Neuronal stem cell (in vitro differentiated cells): ENCODE measurements at places on chromosomes 2 and 18.

GRCh38 chr2:189466656-189467055 is 25.4 kb downstream of the WDR75 start:
- no peak for DNase-seq

- DNase-seq: no peak
Measured at GRCh38 chr18:57083485-57083884, 63.4 kb upstream of the BOD1L2 start.

DNA sequence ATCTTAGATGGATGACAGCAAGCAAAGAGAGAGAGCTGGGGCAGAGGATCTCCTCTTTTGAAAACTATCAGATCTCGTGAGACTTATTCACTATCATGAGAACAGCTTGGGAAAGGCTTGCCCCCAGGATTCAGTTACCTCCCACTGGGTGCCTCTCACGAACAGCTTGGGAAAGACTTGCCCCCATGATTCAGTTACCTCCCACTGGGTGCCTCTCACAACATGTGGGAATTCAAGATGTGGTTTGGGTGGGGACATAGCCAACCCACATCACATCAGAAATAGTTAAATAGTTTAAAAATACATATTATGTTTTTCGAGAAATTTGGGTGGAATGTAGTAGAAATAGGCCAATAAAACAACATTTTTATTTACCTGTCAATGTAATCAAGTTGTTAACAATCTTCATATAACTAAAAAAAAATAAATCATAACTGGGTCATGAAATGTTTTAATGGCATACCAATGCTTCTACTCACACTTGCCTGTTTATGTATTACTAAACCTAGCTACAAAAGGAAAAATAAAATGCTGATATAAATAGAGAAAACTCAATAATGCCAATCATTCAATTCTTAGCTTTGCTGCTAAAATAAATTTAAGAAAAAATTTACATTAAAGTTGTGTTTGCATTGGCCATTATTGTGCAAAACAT is 608.9 kb downstream of the SUCLG1 start:
- no peak for DNase-seq

GRCh38 chr18:77110936-77111335 is 21.6 kb downstream of the MBP start:
- DNase-seq: no peak

GRCh38 chr2:128805237-128805636 is 486.6 kb upstream of the HS6ST1 start:
- DNase-seq: no peak

DNA sequence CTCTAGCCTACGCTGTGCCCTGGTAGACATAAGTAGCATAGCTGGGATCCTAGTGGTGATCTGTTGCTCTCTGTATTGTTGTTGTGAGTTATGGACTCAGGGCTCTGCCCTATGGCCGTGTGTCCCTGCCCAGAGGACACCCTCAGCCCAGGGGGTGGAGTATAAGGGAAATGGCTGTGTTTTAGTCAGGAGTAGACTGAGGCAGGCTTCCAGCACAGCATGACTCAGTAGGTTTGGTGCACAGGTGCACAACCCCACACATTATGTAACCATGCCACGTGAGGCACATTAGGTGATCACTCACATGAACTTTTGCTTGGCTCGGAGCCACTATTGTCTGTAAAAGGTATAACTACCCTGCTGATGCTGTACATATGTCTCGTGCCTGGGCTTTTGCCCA is 59.9 kb upstream of the PEX13 start:
- no peak for DNase-seq

DNA sequence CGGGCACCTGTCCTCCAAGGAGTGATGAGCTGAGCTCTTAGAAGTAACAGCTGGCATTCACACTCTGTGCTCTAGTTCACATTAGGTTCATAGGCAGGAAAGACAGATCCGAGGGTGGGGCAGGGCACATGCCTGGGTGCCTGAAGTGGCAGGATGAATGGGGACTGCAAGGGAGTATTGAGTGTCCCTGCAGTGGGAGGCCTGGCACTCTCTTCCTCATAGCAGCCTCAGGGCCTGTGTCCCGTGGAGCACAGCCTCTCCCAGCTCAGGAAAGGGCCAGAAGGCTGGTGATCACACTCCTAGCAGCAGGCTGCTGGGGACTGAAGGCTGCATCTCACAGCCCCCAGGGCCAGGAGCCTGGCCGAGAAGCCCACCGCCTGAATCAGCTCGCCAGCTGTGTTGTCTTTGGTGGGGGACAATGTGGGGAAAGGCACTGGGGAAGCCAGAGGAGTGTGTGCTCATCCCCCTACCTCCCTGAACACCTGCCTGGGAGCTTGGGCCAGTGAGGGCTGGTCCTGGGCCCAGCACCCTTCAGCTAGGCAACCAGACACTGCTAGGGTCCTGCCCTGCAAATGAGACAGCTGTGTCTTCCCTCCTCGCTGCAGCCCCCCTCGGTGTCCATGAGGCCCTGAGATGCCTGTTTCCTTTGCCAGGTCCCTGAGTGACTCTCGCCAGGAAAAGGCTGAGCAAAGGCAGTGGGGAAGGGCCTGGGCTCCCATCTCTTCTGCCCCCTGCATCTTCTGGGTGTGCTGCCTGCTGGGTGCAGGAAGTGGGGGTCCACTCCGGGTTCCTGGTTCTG is 48.2 kb upstream of the HS6ST1 start:
- DNase-seq: no peak

DNA sequence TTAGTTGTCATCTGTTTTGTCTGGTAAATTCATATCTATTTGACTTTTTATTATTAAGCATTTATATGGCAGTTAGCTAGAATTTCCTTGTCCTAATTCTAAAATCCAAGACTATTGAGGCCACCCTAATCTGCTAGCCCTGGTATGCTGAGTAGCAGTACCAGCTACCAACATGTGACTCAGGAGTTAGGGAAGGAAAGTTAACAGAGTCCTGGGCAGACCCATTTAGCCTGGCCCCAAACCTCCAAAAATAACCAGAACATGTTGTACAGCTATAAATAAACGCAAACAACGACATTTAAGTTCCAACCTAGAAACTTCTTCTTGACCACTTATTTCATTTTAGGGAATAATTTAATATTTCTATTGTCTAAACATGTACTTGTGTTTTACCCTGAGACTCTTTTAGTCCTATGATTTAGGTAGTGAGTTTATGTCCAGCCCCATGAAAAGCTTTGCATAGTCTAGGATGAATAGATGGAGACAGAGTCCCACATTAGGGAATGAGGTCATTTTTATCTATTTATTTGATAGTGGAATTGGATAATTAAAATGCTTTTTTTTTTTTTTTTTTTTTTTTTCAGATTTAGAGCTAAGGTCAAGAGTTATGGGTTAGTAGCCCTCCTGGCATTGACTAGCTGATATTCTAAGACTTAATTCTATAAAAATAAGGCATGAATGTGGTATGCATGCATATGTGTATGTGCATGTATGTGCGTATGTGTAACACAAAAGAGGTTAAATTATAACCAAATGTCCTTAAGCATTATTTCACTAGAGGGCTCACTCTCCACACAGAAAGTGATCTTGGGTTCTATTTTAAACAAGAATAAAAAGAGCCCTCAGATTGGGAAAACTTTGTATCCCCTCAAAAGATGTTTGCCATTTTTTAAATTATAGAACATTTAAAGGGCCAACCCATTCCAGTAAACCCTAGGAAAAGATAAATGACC is 160.1 kb upstream of the MAPRE2 start:
- no peak for DNase-seq

DNA sequence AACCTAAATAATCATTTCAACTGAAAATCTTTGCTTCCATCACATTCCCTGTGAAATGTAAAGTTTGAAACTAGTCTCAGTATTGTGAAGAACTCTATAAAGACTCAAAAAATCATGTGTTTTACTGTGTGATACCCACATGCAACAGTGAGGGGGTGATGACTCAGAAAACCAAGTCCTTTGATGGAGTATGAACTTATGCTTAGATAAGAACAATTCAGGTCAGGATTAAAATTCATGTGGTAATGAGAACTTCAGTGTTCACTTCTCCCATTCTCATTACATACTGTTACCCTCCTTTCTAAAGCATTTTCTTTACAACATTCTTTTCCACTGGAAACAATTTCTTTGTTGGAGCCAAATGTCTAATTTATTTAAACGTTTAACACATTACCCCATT is 360.2 kb downstream of the FSIP2 start:
- DNase-seq: no peak

- DNase-seq: no peak
Measured at GRCh38 chr18:48326901-48327675, 82.1 kb downstream of the ZBTB7C start.

- DNase-seq: no peak
Measured at GRCh38 chr2:46504685-46505471, 25.5 kb downstream of the TMEM247 start.

DNA sequence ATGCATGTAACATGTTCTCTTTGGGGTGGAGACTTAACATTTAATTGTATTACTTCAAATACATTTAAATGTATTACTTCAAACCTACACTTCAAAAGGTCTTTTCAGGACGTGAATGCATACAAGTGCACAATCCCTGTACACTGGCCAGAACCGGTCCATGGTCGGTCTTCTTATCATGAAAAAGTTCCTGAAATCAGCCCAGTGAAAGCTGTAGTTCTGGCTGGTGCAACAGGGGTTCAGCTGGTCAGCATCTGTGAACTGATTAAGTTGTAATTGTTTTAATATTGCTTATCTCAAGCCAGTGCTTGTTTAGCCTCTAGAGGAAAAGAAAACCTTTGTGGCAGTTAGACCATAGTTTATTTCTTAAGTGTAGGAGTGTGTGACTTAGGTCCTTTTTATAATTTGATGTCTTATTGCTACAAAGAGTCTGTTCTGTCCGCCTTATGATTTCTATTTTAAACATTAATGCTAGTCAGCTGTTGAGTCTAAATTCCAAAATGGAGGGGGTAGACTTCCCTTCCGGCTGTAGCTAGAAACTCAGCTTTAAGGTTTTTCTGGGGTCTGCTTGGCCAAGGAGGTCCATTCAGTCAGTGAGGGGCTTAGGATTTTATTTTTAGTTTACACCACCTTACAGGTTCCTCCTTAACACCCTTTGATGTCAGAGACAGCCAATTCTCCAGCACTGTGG is 768 bp upstream of the CYBRD1 start:
- no peak for DNase-seq
